ENCODE measurements at places on chromosomes 12 and 14. TPM values are rescaled to one million over a fixed set of nuclear protein-coding genes. Genes with fewer than 3 reads are reported as not detected.

ESRRB gene
- 3.7 TPM for polyA plus RNA-seq

ANKS1B gene
- 0.73 TPM for polyA plus RNA-seq

- H3K4me1 ChIP-seq: peaks cover 29% of the 10 kb centered on the region
- peaks cover 76% of the 10 kb centered on the region for H3K36me3 ChIP-seq
- DNase-seq: peak; percentile 70
- no peaks in the 10 kb centered on the region for H3K27me3 ChIP-seq
- H3K27ac ChIP-seq: no peak overlapping the region
These were observed 20.1 kb downstream of the SPRING1 start for GRCh38 chr12:116717466-116718437.

ALX1 gene
- polyA plus RNA-seq: not detected

NKX2-1 gene
- not detected for polyA plus RNA-seq

- H3K27me3 ChIP-seq: peaks cover 20% of the 10 kb centered on the region
- no peak for DNase-seq
- H3K4me1 ChIP-seq: no peaks in the 10 kb centered on the region
- H3K36me3 ChIP-seq: no peaks in the 10 kb centered on the region
- no peak overlapping the region for H3K4me3 ChIP-seq
- H3K27ac ChIP-seq: no peak overlapping the region
These were observed 10.4 kb downstream of the GTSF1 start for GRCh38 chr12:54463034-54463433.

NYNRIN gene
- 2.3 TPM for polyA plus RNA-seq

DNA sequence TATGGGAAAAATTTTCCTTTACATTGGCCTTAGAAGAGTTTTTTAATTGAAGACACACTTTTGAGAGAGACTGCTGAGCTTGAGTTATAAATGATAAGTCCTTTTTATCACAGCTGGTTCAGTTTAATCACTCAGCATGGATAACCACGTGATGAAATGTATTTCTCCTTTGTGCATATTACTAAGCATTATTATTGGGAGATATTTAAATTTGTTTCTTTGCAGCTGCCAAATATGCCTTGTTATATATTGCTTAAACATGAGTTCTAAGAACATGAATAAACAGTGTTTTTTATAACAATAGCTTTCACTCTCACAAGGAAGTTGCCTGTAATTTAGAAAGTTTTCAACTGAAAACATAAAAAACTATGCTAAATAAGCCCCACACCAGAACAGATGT, 293.5 kb upstream of the LRFN5 start:
- DNase-seq: no peak
- H3K36me3 ChIP-seq: no peaks in the 10 kb centered on the region
- H3K27me3 ChIP-seq: no peaks in the 10 kb centered on the region
- no peaks in the 10 kb centered on the region for H3K4me1 ChIP-seq

GRCh38 chr14:70780396-70781075, 28.8 kb downstream of the MAP3K9 start:
- H3K27me3 ChIP-seq: no peaks in the 10 kb centered on the region
- H3K36me3 ChIP-seq: no peaks in the 10 kb centered on the region
- no peak overlapping the region for H3K4me3 ChIP-seq
- no peak overlapping the region for H3K27ac ChIP-seq

SAMD15 gene
- 0.31 TPM for polyA plus RNA-seq

- no peak for DNase-seq
- H3K27ac ChIP-seq: no peak overlapping the region
- no peaks in the 10 kb centered on the region for H3K36me3 ChIP-seq
- no peak overlapping the region for H3K4me3 ChIP-seq
These were observed 37.7 kb downstream of the PPFIBP1 start for GRCh38 chr12:27561535-27562350.

DNA sequence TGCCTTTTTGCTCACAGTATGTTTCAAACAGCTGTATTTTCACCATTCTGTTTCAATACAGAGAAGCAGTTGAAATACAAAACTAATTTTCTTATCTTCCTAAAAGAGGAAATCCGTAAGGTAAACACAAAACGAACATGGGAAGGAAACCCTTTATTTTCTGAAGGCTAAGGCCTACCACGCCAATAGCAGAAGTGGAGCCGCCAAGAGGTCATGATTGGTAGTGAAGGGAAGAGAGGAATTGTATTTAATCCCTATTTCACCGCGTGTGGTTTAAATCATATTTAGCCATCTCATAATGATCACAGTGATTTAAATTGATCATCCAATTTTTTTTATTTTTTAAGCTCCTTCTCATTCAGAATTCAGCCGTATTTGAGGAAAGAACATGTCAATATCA, 398.2 kb downstream of the PRKD1 start:
- no peak overlapping the region for H3K4me3 ChIP-seq
- H3K27ac ChIP-seq: no peak overlapping the region
- H3K4me1 ChIP-seq: no peaks in the 10 kb centered on the region
- H3K27me3 ChIP-seq: no peaks in the 10 kb centered on the region

CLEC6A gene
- not detected for polyA plus RNA-seq

DNA sequence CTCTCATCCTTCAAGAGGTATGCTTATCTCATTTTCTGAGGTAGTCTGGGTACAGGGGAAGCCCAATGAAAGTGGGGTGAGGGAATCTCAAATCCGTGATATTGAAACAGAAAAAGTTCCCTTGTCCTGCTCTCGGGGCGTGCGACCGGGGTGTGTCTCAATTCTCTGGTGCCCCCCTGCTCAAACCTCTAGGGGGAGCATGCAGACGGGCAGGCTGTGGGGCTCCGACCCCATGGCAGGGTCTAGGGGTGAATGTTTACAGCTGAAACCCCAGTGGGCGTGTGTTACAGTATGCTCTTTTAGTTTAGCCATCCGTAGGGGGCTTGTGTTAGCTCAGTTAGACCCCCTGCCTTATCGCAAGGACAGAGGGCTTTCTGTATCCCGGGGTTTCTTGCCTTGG, 68.7 kb downstream of the PTPRQ start:
- no peaks in the 10 kb centered on the region for H3K4me1 ChIP-seq
- no peak overlapping the region for H3K27ac ChIP-seq
- DNase-seq: no peak
- no peaks in the 10 kb centered on the region for H3K36me3 ChIP-seq
- H3K27me3 ChIP-seq: no peaks in the 10 kb centered on the region

GRCh38 chr14:106459971-106460730, 933.8 kb downstream of the TMEM121 start:
- no peaks in the 10 kb centered on the region for H3K27me3 ChIP-seq
- H3K4me1 ChIP-seq: no peaks in the 10 kb centered on the region

OVCH1 gene
- polyA plus RNA-seq: not detected

ERC1 gene
- 5.7 TPM for polyA plus RNA-seq

- no peak overlapping the region for H3K27ac ChIP-seq
- no peak for DNase-seq
- no peaks in the 10 kb centered on the region for H3K27me3 ChIP-seq
- no peaks in the 10 kb centered on the region for H3K36me3 ChIP-seq
- no peak overlapping the region for H3K4me3 ChIP-seq
These were observed 152.9 kb downstream of the SLC25A21 start for GRCh38 chr14:37019488-37019887.

DNA sequence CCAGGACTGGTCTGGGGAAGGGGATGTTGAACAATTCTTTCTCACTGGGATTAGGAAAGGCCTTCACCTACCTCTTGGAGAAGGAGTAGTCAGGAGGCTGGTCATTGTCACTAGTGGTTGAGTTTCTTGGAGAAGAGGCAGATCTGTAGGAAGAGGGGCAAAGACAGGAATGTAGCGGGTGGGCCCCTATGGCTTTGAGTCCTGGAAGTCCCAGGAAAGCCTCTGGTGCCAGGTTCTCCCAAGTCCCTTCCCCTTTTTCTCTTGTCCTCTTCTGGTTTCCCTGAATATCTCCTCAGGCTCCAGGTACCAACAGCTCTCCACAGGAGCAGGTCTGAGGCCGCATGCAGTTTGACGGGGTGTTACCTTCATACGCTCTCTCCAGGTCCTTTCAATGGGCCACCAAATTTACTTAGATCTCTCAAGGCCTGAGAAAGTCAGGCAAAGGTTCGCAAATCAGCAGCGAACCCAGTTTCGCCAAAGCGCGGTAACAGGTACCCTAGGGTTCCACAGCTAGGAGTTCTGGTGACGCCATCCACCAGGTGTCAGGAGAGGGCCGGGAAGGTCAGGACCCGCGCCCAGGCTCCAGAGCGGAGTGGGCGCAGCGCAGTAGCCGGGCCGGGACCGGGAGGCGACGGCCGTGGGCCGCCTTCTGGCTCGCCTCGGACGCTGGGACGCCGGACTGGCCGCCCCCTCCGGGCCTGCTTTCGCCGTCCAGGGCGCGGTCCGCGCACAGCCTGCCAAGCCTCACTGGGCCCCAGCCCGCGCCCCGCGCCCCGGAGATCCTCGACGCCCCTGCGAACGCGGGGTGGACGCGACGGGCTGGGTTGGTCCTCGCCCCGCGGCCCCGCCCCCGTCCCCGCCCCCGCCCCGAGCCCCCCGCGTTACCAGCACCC, 795 bp downstream of the SMAGP start:
- peak; percentile 69 for DNase-seq
- H3K27ac ChIP-seq: peak overlapping the region; percentile 94
- H3K36me3 ChIP-seq: no peaks in the 10 kb centered on the region
- peaks cover 5% of the 10 kb centered on the region for H3K27me3 ChIP-seq
- H3K4me1 ChIP-seq: peaks cover 7% of the 10 kb centered on the region

DNA sequence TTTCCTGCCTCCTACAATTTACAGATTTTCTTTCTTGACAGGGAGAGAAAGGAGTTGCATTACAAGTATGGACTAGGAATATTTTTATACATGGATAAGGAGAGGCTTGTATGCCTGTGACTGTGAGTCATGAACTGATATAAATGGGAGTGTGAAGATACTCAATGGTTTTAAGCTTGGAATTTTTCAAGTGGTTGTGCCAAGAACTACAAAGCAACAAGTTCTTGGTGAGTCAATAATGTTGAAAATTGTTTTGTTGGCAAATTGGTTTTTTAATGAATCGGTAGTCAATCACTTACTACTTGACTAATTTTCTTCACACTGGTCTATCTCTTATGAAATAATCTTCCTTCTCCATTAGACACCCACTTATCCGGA, 58.9 kb upstream of the HMGA2 start:
- no peak overlapping the region for H3K27ac ChIP-seq
- no peaks in the 10 kb centered on the region for H3K4me1 ChIP-seq
- no peak overlapping the region for H3K4me3 ChIP-seq

- no peak for DNase-seq
- H3K4me3 ChIP-seq: no peak overlapping the region
- H3K4me1 ChIP-seq: peaks cover 12% of the 10 kb centered on the region
- H3K27ac ChIP-seq: no peak overlapping the region
These were observed 93.2 kb downstream of the DACT1 start for GRCh38 chr14:58730792-58731464.

DNA sequence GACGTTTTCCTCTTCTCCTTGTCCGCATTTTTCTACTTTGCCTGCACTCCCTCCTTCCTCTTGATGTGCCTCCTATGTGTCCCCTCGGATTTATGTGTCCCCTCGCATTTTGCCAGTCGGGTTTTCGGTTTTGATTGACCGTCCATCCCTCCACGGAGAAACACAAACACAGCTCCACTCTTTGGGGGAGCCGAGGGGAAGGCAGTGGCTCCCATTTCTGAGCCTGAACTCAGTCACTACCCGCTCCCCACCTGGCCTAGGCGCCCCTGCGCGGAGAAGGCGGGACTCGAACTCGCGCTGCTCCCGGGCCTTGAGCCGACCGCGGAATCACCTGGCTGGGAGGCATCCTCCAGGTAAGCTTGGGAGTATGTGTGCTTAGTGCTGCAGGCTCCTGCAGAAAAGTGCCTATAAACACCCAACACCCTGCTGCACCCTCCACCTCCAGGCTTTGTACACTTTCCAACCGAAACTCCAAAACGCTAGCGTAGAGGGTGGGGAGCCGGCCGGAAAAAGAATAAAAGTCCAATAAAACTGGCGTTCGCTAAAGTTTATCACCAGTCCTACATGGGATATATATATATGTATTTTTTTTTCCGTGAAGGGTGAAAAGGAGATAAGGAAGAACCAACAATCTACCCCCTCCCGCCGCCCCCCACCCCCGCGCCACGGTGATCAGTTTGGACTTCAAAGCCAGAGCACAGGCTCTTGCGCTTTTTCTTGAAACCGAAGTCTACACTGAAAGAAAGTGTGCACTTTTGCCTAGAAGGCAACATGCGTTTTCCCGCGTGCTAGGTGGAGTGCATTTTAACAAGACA, 3.3 kb upstream of the CCND2 start:
- peak overlapping the region; percentile 61 for H3K4me3 ChIP-seq
- H3K4me1 ChIP-seq: peaks cover 68% of the 10 kb centered on the region
- DNase-seq: peak; percentile 59
- H3K27me3 ChIP-seq: peaks cover 68% of the 10 kb centered on the region
- no peaks in the 10 kb centered on the region for H3K36me3 ChIP-seq

DNA sequence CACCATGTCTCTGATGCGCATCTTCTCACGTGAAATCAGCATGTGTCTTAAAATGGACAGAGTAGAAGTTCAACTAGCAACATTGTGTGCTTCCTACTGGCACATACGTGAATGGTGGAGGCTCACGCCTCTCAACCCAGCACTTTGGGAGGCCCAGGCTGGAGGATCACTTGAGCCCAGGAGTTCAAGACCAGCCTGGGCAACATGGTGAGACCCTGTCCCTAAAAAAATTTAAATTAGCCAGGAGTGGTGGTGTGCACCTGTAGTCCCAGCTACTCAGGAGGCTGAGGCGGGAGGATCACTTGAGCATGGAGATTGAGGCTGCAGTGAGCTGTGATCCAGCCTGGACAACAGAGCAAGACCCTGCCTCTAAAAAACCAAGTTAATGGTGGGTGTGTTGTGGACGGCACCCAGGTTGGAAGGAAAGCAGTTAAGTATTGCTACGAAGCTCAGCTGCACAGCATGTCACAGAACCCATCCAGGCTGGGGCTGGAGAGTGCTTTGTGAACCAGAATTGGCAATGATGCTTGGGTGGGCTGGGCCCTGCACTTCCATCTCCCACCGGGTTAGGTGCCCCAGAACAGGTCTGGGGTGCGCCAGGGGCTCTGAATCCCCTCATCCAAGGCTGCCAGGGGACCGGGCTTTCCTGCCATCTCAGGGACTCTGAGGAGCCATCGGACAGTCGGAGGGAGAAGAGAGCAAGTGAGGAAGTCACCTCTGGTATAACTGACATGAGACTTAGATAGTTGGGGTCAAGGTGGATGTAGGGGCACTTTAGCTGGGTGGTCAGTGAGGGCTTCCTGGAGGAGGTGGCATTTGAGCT, 33.0 kb upstream of the ULK1 start:
- no peak overlapping the region for H3K4me3 ChIP-seq
- H3K36me3 ChIP-seq: no peaks in the 10 kb centered on the region
- no peak overlapping the region for H3K27ac ChIP-seq
- H3K27me3 ChIP-seq: no peaks in the 10 kb centered on the region
- peaks cover 5% of the 10 kb centered on the region for H3K4me1 ChIP-seq
